ENCODE measurements at places on chromosomes 5 and 9.
A peak's percentile ranks its signal among the peaks of the same experiment; 100 is the strongest.

DNA sequence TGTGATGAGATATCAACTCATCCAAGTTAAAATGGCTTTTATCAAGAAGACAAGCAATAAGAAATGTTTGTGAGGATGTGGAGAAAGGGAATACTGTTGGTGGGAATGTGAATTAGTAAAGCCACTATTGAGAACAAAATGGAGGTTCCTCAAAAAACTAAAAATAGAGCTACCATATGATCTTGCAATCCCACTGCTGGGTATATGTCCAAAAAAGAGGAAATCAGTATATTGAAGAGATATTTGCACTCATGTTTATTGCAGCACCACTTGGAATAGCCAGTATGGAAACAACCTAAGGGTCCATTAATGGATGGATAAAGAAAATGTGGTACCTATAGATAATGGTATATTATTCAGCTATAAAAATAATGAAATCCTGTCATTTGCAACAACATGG is 25.1 kb downstream of the PPIP5K2 start:
- no peak overlapping the region for H3K4me3 ChIP-seq
- no peak overlapping the region for H3K27ac ChIP-seq
- no peaks in the 10 kb centered on the region for H3K27me3 ChIP-seq
- no peaks in the 10 kb centered on the region for H3K36me3 ChIP-seq
- H3K4me1 ChIP-seq, result no peaks in the 10 kb centered on the region

GRCh38 chr5:138573949-138574670 is 1.1 kb downstream of the HSPA9 start:
- DNase-seq, result no peak
- peaks cover 15% of the 10 kb centered on the region for H3K4me1 ChIP-seq
- H3K36me3 ChIP-seq, result no peaks in the 10 kb centered on the region
- H3K27ac ChIP-seq, result peak overlapping the region; percentile 98

GRCh38 chr9:106953174-106953573 is 90.2 kb downstream of the ZNF462 start:
- H3K4me1 ChIP-seq, result no peaks in the 10 kb centered on the region
- DNase-seq, result no peak
- no peaks in the 10 kb centered on the region for H3K27me3 ChIP-seq
- no peak overlapping the region for H3K4me3 ChIP-seq
- H3K27ac ChIP-seq, result no peak overlapping the region

GRCh38 chr5:44714871-44715561 is 93.7 kb upstream of the MRPS30 start:
- no peaks in the 10 kb centered on the region for H3K4me1 ChIP-seq
- H3K4me3 ChIP-seq, result no peak overlapping the region
- DNase-seq, result no peak
- no peaks in the 10 kb centered on the region for H3K27me3 ChIP-seq

DNA sequence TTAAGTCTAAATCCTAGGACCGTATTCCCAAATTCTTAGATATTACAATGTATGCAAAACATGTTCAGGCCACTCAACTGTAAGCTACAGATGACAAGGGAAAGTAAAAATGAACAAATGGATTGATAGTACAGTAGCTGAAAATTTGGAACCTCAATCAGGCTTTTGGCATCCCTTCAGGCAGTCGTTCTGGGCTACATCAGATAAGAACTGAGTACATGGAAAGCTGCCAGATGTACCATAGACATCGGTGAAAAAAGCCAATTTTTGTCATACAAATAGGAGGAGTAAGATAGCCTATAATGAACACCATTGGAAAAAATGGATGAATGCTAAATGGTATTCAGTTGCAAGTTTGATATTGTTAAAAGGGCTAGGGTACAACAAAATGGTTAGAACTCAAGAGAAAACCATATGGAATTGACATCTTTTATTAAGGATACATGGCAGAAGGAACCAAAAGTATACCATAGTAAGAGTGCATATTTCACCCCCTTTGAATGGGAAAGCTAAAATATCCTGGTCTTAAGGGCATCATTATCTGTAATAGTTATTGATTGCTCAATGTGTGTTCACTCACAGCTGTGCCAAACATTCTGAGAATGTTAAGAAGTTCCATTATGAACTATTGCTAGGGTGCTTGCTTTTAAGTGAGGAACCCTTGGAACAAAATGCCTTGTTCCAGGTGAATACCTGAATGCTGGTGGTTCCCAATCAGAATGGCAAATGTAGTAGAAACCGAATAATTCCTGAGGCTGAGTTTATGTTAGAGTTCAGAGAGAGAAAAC is 86.4 kb downstream of the NR3C1 start:
- H3K27ac ChIP-seq, result no peak overlapping the region
- H3K27me3 ChIP-seq, result no peaks in the 10 kb centered on the region
- peaks cover 14% of the 10 kb centered on the region for H3K36me3 ChIP-seq
- no peak for DNase-seq

Measured in left lung (tissue), 14 donors.